Esophagus muscularis mucosa (tissue), 4 donors: ENCODE measurements at places on chromosomes 3 and 15. TPM values are rescaled to one million over a fixed set of nuclear protein-coding genes. Genes with fewer than 3 reads are reported as not detected.

GRCh38 chr15:97483232-97483631 lies 477.3 kb upstream of the ARRDC4 start:
- H3K4me3 ChIP-seq, result no peak overlapping the region
- H3K27me3 ChIP-seq, result no peaks in the 10 kb centered on the region
- H3K4me1 ChIP-seq, result no peaks in the 10 kb centered on the region
- H3K27ac ChIP-seq, result no peak overlapping the region

GRCh38 chr3:105162448-105162847 lies 204.3 kb upstream of the ALCAM start:
- no peaks in the 10 kb centered on the region for H3K36me3 ChIP-seq
- no peak overlapping the region for H3K4me3 ChIP-seq
- H3K27ac ChIP-seq, result no peak overlapping the region
- H3K27me3 ChIP-seq, result no peaks in the 10 kb centered on the region

DNA sequence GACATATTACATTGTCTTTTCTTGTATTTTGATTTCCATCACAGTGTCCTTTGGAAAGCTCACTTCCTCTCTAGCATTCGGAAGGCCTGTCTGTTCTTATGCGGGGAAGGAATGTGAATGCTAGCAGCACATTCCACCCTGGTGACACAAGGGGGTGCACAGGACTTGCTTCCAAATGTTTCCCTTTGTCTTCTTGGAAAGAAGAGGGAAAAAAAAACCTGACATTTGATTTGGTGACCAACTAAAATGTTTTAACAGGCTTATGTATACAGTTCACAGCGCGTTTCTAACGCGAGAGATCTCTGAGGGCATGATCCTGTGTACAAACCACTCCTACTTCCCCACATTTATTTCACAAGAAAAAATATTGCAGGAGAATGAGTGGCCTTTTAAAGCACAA lies 107.6 kb upstream of the FXR1 start:
- peaks cover 5% of the 10 kb centered on the region for H3K4me1 ChIP-seq
- H3K27me3 ChIP-seq, result no peaks in the 10 kb centered on the region
- no peak overlapping the region for H3K4me3 ChIP-seq
- DNase-seq, result no peak

DNA sequence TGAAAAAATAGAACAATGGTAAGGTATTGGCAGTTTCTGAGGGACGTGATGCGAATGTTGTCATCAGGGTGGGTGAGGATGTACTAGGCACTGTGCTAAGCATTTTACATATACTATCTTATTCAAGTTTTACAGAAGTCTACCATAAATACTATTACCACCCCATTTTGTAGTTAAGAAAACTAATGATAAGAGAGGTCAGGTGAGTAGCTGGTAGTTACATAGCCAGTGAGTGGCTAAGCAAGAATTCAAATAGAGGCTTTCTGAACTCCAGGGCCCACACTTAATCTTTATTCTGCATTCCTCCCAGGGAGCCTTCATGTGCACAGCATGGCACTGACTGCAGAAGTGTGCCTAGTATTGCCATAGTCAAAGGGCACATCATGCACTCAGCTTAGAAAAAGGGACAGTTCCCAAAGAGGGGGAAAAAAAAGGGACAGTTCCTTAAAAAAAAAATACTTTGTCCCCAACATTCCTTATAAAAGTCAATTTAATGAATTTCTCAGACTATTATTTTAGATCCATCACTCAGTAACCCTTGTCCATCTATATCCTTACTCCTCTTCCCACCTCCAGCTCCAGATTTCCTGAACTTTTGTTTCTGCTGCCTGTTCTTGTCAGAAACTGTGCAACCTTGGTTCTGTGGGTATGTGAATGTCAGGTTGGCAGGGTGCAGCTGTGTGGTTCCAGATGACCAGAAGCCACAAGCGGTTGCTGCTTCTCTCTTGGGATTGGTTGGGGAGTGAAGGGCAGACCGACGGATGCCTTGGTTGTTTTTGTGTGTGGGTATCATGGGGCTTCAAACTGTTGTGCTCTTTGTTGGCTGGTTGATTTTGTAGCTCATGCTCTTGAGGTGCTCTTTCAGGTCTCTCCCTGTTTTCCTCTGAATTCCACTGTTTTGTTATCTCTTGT lies 8.3 kb downstream of the MAPKBP1 start:
- no peak for DNase-seq
- H3K36me3 ChIP-seq, result no peaks in the 10 kb centered on the region
- no peak overlapping the region for H3K4me3 ChIP-seq

ANKDD1A gene
- total RNA-seq, result 14.7 TPM

- DNase-seq, result no peak
- H3K4me3 ChIP-seq, result no peak overlapping the region
- H3K4me1 ChIP-seq, result no peaks in the 10 kb centered on the region
- no peaks in the 10 kb centered on the region for H3K36me3 ChIP-seq
- H3K27me3 ChIP-seq, result no peaks in the 10 kb centered on the region
- H3K27ac ChIP-seq, result no peak overlapping the region
Measured at GRCh38 chr3:190360228-190360627, 27.7 kb upstream of the CLDN16 start.

GRCh38 chr3:100144255-100144866 lies 30.1 kb upstream of the FILIP1L start:
- no peak for DNase-seq
- H3K27me3 ChIP-seq, result no peaks in the 10 kb centered on the region
- no peak overlapping the region for H3K4me3 ChIP-seq
- no peaks in the 10 kb centered on the region for H3K36me3 ChIP-seq
- peaks cover 6% of the 10 kb centered on the region for H3K4me1 ChIP-seq

DNA sequence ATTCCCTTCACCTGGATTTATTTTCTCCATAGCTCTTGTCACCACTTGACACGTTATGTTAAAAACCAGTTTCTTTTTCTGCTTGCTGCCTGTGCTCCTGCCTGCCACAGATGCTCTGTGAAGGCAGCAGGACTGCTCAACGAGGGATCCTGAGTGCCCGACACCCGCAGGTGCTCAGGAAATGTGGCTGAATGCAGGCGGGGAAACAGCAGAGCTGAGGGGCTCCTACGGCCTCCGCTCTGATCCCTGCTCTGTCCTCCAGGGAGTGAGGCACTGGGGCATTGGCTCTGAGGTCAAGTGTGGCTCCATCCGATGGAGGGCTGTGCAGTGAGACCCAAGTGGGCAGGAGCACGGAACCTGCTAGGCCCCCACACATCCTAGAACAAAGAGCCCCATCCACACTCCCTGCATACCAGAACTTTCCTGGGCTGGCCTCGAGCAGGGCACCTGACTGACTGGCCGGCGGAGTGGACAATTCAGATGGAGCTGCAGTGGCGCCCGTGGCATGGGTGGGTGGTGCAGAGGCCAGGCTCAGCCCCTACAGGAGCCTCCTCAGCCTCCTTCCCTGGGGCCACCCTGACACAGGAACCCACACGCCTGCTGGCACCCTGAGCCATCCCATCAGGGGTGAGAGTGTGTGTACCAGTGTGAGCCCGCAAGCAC lies 27.9 kb downstream of the IQSEC1 start:
- no peaks in the 10 kb centered on the region for H3K27me3 ChIP-seq
- H3K4me1 ChIP-seq, result no peaks in the 10 kb centered on the region
- H3K27ac ChIP-seq, result no peak overlapping the region
- no peaks in the 10 kb centered on the region for H3K36me3 ChIP-seq

XYLB gene
- 0.65 TPM for total RNA-seq

DNA sequence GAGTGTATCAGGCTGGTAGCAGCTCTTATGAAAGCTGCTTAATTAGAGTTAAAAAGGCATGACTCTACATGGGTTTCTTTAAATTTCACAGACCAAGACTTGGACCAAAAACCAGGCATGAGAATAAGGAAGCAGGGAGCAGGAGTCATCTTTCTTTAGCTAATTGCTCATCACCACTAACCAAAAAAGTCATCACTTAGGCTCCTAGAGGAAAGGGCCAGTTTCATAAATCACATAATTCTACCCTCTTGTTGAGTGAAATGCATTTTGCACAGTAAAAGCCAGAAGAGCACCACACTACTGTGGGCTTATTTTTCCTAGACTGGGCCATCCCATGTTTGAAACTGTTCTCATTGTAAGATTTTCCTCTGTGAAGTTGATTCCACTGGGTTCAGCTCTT lies 175.6 kb downstream of the GREM1 start:
- no peaks in the 10 kb centered on the region for H3K36me3 ChIP-seq
- no peaks in the 10 kb centered on the region for H3K4me1 ChIP-seq
- H3K27me3 ChIP-seq, result no peaks in the 10 kb centered on the region
- DNase-seq, result no peak
- no peak overlapping the region for H3K27ac ChIP-seq

GRCh38 chr3:101574388-101575112 lies 570 bp downstream of the PCNP start:
- H3K27me3 ChIP-seq, result no peaks in the 10 kb centered on the region
- H3K4me1 ChIP-seq, result peaks cover 53% of the 10 kb centered on the region
- H3K4me3 ChIP-seq, result peak overlapping the region; percentile 93
- H3K36me3 ChIP-seq, result no peaks in the 10 kb centered on the region
- DNase-seq, result peak; percentile 92

GRCh38 chr3:52532517-52532837 lies 1.2 kb downstream of the NT5DC2 start:
- peaks cover 76% of the 10 kb centered on the region for H3K4me1 ChIP-seq
- H3K36me3 ChIP-seq, result peaks cover 16% of the 10 kb centered on the region
- H3K4me3 ChIP-seq, result peak overlapping the region; percentile 74
- H3K27me3 ChIP-seq, result no peaks in the 10 kb centered on the region
- peak overlapping the region; percentile 80 for H3K27ac ChIP-seq

CLDN1 gene
- 1.2 TPM for total RNA-seq

- no peak overlapping the region for H3K27ac ChIP-seq
- H3K27me3 ChIP-seq, result no peaks in the 10 kb centered on the region
- H3K36me3 ChIP-seq, result no peaks in the 10 kb centered on the region
- DNase-seq, result no peak
- H3K4me3 ChIP-seq, result no peak overlapping the region
Measured at GRCh38 chr3:103077910-103078309, 643.1 kb downstream of the ZPLD1 start.

NAA50 gene
- total RNA-seq, result 98.0 TPM

GRCh38 chr15:70514251-70514650 lies 249.1 kb downstream of the UACA start:
- no peak for DNase-seq
- H3K4me1 ChIP-seq, result no peaks in the 10 kb centered on the region
- H3K4me3 ChIP-seq, result no peak overlapping the region
- no peaks in the 10 kb centered on the region for H3K36me3 ChIP-seq

DNA sequence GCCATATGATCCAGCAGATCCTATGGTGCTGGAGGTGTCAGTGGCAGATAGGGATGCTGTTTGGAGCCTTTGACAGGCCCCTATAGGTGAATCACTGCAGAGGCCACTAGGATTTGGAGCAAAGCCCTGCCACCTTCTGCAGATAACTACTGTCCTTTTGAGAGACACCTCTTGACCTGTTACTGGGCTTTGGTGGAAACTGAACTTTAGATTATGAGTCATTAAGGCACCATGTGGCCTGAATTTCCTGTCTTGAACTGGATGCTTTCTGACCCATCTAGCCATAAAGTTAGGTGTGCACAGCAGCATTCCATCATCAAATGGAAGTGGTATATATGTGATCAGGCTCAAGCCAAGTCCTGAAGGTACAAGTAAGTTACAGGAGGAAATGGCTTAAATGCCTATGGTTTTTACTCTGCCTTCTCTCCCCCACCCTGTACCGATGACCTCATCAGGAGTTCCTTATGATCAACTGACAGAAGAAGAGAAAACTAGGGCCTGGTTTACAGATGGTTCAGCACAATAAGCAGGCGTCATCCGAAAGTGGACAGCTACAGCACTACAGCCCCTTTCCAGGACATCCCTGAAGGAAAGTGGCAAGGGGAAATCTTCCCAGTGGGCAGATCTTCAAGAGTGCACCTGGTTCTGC lies 565.6 kb upstream of the AGTR1 start:
- no peak overlapping the region for H3K4me3 ChIP-seq
- DNase-seq, result no peak
- H3K27me3 ChIP-seq, result no peaks in the 10 kb centered on the region
- H3K36me3 ChIP-seq, result no peaks in the 10 kb centered on the region
- no peaks in the 10 kb centered on the region for H3K4me1 ChIP-seq
- H3K27ac ChIP-seq, result no peak overlapping the region

C3orf20 gene
- 0.11 TPM for total RNA-seq

FEZF2 gene
- total RNA-seq, result not detected

DNA sequence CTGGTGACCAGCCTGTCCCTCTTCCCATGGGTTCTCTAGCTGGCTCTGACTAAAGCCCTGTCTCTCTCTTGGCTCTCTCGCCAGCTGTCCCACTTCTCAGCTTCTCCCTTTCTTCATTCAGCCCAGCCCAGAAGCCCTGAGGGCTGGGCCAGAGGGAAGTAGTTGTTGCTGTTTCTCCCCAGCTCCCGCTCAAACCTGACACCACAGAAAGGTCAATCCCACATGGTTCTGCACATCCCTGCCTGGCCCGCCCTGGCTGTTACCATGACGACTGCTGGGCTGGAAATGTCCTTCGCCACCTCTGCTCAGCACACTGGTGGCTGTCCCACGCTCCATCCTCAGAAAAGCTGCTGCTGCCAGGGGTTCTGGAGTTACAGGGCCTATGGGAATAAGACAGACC lies 25.9 kb downstream of the CCDC32 start:
- no peak overlapping the region for H3K4me3 ChIP-seq
- DNase-seq, result no peak

DNA sequence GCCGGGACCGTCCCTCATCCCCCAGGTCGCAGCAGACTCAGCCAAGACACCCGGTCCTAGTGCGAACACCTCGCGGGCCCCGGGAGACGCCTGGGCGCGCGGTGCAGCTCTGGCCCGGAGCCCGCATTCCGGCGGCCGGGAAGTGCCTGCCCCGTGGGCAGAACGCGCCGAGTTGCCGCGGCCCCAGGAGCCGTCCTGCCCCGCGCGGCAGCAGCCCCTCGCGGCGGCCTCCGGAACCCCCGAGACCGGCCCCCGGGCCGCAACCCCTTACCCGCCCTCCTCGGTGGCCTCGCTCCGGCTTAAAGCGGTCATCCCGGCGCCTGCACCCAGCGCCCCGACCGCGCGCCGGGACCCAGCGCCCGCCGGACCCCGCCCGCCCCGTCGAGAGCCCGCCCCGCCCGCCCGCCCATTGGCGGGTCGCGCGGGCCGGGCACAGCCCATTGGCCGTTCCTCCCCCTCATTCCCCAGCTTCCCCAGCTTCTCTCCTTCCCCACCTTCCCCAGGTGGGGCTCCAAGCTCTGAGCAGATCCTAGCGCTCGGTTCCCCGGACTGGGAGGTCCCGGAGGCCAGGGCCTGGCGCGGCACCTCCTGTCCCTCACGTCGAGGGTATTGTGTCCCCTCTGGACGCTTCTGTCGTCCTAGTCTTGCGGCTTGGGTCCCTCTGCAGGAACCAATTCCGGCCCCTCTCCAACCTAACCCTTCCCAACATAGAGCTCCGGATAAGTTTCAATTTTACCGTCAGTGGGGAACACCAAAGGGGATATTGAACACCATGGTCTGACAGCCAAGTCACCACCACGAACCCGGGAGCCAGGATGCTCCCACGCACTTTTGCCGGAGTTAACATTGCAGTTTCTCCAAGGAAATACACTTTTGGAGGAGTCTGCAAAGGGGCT lies at the start of gene GRAMD2A:
Gene GRAMD2A (minus strand): TSS at position 328 of the 896 bp plus-strand sequence.
- H3K27ac ChIP-seq, result no peak within 1 kb of the TSS
- no peaks in the 10 kb centered on the region for H3K27me3 ChIP-seq
- peaks cover 26% of the 10 kb centered on the region for H3K4me1 ChIP-seq

ARHGEF3 gene
- 14.7 TPM for total RNA-seq

- no peak overlapping the region for H3K27ac ChIP-seq
- no peak for DNase-seq
- H3K4me3 ChIP-seq, result no peak overlapping the region
- H3K36me3 ChIP-seq, result peaks cover 17% of the 10 kb centered on the region
- no peaks in the 10 kb centered on the region for H3K4me1 ChIP-seq
Measured at GRCh38 chr3:161066930-161067329, 38.2 kb downstream of the B3GALNT1 start.
